ENCODE measurements at places on chromosomes 4 and X. TPM values are rescaled to one million over a fixed set of nuclear protein-coding genes. Genes with fewer than 3 reads are reported as not detected.

The SFRP2 gene
- 111 TPM for total RNA-seq

The CT47B1 gene
- not detected for total RNA-seq

The GEMIN8 gene
- total RNA-seq = 10.9 TPM

The DMP1 gene
- not detected for total RNA-seq

The UNC5C gene
- 2.7 TPM for total RNA-seq

The LDB2 gene
- 49.2 TPM for total RNA-seq

The PNMA6A gene
- total RNA-seq = 2.1 TPM

The XIAP gene
- 64.6 TPM for total RNA-seq

The HELT gene
- not detected for total RNA-seq

The MANBA gene
- total RNA-seq = 35.1 TPM

The PCYT1B gene
- 1.3 TPM for total RNA-seq

The IL15 gene
- 9.1 TPM for total RNA-seq

The KDR gene
- total RNA-seq = 56.2 TPM

The HPGD gene
- total RNA-seq = 16.7 TPM

The ZNF157 gene
- 0.92 TPM for total RNA-seq

The TMPRSS11F gene
- 0.72 TPM for total RNA-seq

The BTC gene
- total RNA-seq = 32.9 TPM

The C1QTNF7 gene
- total RNA-seq = 15.3 TPM

The SLC35A2 gene
- total RNA-seq = 11.1 TPM

The DGAT2L6 gene
- total RNA-seq = not detected

The MAP9 gene
- total RNA-seq = 8.8 TPM

The UFSP2 gene
- 48.9 TPM for total RNA-seq

The MSN gene
- 101 TPM for total RNA-seq

The DMD gene
- 304 TPM for total RNA-seq

The S100P gene
- 1.7 TPM for total RNA-seq

The TBL1X gene
- total RNA-seq = 27.7 TPM

The MAGEA12 gene
- total RNA-seq = not detected

The GPRASP2 gene
- 48.4 TPM for total RNA-seq

Measured in tongue (tissue), 3 donors.